Activated CD4-positive, alpha-beta memory T cell treated with anti-CD3 and anti-CD28 coated beads for 36 hours (primary cell): ENCODE measurements at places on chromosomes 11 and 22. TPM values are rescaled to one million over a fixed set of nuclear protein-coding genes. Genes with fewer than 3 reads are reported as not detected.

Gene DNAJB7
- total RNA-seq, result not detected

Gene BEST1
- total RNA-seq, result 0.48 TPM

Gene ZBED5
- total RNA-seq, result 43.3 TPM

Gene FAM180B
- total RNA-seq, result not detected
